Gastrocnemius medialis (tissue), 4 donors: ENCODE measurements at places on chromosomes 4 and X.

DNA sequence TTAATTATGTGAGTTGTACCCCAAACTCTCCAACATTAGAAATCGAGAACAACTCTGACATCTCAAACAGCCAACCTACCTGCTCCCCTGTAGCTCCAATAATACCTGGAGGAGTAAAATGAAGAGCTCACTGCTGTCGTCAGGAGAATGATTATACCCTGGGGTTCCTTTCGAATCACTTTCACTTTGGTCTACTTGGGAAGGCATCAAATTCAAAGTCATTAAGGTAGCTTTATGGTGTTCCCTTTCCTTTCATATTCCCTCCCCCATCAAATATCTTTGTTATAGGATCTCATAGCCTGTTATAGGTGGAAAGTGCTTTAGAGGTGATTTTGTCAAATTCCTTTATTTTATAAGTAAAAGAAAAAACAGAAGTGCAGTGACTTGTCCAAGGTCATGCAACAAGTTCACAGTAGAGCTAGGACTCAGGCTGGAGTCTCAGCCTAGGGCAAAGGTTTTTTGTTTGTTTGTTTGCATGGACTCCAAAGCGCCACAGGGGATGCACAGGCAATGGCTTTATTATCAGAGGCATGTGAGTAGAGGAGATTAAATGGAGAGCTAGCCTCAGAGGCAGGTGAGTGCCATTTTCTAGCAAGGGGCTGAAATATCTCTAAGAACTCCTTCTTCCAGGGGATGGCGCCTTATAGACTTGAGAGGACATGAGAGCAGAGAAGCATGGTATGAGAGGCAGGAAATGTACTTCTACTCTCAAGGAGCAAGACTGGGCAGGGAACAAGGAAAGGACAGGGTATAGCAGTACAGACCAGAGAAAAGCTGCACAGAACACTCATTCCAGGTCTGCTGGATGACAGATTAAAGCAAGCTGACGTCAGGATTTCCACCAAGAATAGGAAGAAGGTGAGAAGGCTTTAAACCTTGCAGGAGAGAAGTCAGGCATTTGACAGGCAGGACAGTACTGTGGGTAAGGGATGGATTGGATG is 262.1 kb upstream of the GPC4 start:
- DNase-seq: no peak

DNA sequence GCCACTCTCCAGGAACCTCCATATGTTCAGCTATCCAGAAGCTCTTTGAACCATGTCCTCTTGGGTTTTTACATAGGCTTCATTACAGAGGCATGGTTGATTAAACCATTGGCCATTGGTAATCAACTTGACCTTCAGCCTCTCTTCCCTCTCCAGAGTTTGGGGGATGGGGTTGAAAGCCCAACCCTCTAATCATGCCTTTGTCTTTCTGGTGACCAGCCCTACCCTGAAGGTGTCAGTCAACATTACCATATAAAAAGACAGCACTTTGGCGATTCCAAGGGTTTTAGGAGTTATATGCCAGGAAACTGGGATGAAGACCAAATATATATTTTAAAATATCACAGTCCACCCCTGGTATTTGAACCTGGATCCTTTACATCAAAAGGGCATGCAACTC is 222.5 kb downstream of the CHIC1 start:
- no peak for DNase-seq

GRCh38 chr4:138135610-138136009 is 106.5 kb downstream of the SLC7A11 start:
- DNase-seq: no peak

- no peak for DNase-seq
Measured at GRCh38 chr4:19844446-19844845, 407.3 kb upstream of the SLIT2 start.

GRCh38 chr4:110059556-110060191 is 138.7 kb downstream of the ELOVL6 start:
- no peak for DNase-seq

GRCh38 chr4:158535130-158535614 is 13.5 kb downstream of the RXFP1 start:
- DNase-seq: no peak

GRCh38 chr4:122960611-122961000 is 38.2 kb upstream of the NUDT6 start:
- no peak for DNase-seq

GRCh38 chr4:84286048-84286447 is 213.0 kb downstream of the NKX6-1 start:
- DNase-seq: no peak
